ENCODE measurements at places on chromosomes 11 and 22.
A peak's percentile ranks its signal among the peaks of the same experiment; 100 is the strongest.

DNA sequence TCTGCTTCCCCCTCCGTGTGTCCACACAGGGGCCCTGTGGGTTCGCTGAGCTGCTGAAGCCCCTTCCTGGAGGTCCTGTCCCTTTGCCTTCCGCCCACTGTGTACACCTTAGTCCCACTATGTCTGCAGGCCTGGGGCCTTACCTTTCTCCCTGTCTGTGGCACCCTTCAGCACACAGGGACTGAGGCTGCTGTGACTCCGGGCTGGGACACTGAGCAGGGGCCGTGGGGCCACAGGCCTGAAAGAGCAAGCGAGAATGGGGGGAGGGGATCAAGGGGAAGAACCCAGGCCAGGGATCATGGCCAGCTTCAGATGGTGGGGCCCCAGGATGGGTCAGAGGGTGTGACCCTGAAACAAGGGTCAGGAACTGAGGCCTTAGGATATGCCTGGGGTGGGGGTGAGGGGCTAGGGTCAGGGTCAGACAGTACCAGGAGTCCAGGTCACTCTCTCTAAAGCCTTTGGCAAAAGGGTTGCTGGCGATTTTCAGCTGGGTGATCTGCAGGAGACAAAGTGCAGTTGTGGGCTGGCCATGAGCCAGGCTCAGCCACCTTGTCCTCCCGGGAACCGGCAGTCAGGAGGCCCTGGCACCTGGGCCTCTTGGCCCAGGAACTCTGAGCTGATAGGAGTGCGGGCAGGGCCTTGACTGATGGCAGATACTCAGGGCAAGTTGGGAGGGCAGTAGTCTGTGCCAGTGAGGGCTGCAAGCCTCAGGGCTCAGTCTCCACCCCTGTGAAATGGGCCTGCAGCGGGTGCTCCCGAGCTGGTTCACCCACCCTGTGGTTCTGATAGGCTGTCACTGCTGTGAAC, 2.6 kb upstream of the NUDT8 start:
- DNase-seq, result no peak

- DNase-seq, result no peak
These were observed 188.1 kb upstream of the PDGFD start for GRCh38 chr11:104352036-104352435.

DNA sequence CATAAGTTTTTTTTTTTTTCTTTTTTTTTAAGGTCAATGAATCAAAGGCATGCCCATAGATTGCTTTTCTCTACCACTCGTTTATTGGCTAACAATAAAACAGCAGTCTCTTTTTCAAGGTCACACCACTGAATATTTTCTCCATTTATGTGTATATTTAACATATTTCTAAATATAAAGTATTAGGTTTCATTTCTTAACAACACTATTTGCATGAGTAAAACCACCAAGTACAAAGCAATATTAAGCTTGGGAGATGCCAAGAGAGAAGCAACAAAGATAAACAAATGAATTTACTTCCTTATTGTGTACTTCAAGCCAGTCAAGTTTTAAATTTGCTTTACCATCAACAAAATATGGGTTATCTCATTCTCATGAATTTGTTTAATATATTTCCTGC, 708.9 kb upstream of the CCDC179 start:
- no peak for DNase-seq

- no peak for DNase-seq
These were observed 6.2 kb downstream of the MYO18B start for GRCh38 chr22:25748140-25748539.

GRCh38 chr11:63502252-63502820, 3.5 kb upstream of the LGALS12 start:
- DNase-seq, result no peak

DNA sequence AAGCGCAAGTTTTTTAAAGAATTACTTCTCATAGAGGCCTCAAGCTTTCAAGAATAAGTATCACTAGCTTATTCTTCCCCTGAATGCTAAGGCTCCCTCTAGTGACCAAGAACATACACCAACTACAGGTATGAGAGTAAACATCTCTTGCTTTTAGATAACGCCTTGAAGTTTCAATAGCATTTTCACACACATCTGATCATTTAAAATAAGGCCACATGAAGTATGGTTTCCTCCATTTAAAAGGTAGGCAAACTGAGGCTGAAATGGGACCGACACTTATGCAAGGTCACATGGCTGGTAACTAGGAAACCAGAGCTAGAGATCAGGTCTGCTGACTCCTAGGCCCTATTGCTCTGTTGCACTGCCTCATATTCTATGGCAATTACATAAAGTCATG, 66.5 kb downstream of the CCDC34 start:
- DNase-seq, result no peak

GRCh38 chr11:1853376-1854131, 670 bp downstream of the LSP1 start:
- no peak for DNase-seq

DNA sequence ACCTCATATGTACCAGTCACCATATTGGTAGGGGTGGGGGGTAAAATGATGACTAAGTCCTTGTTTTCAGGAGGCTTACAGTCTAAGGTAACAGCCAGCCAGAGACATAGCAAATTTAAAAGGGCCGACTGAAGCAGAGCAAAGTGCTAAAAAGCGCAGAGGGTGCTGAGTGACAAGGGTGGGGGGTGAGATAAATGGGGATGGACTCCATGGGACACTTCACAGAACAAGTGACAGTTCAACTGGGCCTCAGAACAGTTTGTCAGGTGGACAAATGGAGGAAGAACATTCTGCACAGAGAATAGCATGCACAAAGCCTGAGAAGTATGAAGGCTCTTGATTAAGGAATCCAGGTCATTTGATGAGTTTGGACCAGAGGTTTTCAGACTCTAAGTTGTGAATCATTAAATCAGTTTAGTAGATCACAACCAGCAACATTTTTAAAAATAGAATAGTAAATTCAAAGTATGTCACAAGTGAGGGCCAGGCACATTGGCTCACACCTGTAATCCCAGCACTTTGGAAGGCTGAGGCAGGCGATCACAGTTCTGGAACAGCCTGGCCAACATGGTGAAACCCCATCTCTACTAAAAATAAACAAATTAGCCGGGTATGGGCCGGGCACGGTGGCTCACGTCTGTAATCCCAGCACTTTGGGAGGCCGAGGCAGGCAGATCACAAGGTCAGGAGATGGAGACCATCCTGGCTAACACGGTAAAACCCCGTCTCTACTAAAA, 14.0 kb downstream of the BBS1 start:
- DNase-seq, result no peak

DNA sequence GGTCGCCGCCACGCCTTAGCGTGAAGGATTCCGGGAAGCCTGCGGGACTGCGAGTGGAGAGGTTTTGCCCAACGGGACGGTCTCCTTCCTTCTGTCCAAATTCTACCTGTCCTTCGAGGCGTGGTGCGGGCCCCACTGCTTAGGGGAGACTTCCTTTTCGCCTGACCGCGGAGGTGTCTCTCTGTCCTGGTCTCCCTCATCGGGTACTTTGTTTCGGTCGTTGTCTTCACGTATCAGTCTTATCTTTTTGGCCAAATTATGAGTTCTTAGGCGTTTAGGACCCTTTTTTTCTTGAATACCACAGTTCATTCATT, 388 bp downstream of the HINFP start:
- DNase-seq, result no peak

DNA sequence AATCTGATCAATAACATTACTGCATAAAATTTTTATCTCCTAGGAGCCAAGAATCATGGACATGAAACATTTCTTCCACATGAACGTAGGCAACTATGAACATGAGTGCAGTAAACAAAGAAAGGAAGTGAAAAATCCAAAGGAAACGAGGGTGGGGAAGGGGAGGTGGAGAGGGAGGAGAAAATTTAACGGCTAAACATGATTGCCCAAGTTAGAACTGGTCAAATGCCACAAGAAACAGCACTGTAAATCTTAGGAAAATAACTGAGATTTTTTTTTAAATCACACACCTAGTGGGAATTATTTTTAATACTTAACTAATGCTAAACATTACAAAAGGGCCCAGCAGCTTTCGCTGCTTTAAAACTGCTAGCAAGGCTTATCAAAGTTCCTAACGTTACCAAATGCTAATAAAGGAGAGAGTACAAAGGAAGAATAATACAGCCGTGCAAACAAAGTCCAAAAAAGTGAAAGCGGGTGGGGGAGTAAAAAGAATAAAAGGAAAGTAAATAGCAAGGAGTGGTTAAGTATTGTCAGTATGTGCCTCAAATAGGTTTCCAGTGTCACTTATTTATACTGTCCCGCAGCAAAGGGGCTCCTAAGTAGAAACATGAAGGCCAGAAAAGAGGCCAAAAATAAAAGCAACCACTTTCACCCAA, 13.7 kb downstream of the NARS2 start:
- DNase-seq, result no peak

DNA sequence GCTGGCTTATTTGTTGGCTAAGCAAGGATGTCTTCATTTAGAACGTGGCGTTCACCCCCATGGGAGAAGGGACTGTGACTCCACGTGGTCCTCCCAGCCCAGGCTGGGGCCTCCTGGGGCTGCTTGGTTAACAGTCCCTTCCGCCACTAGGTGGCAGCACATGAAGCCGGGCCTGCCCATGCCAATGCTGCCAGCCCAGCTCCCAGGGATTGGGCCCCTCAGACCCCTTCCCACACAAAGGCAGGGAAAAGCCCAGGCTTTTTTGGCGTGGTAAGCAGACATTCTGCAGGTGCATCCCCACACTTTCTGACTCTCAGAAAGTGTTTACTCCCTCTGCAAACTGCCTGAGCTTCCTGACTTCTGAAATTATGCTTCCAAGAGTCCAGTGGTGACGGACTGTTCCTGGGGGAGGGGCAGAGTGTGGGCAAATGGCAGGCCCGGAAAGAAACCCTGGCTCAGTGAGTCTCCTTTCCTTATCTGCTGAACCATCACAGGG, 3.1 kb downstream of the CBX6 start:
- peak; percentile 87 for DNase-seq

DNA sequence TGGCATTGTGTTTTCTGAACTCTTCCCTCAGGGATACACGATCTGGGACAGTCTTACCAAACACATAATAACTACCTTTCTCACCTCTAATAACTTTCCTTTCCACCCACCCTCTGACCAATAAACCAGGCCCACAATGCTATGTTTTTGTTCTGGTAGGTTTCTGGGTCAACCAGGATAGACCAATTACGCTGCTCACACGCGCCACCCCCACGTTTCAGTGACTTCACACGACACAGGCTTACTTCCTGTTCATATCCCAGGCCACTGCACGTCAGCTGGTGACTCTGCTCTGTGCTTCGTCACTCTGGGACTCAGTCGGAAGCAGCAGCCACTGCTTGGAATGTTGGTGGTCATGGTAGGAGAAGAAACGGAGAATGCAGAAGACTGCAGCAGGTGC, 2.5 kb downstream of the KRTAP5-4 start:
- no peak for DNase-seq

- DNase-seq, result no peak
These were observed 2.9 kb upstream of the LRRC10B start for GRCh38 chr11:61505640-61506155.

- DNase-seq, result no peak
These were observed 17.5 kb downstream of the CSNK1E start for GRCh38 chr22:38299770-38300102.

- DNase-seq, result peak; percentile 94
These were observed at the start of gene YPEL1 for GRCh38 chr22:21735200-21736083. Gene YPEL1, minus strand, starts transcription at chr22:21735794. Its CDS starts 25,050 bp downstream, at chr22:21710744.

DNA sequence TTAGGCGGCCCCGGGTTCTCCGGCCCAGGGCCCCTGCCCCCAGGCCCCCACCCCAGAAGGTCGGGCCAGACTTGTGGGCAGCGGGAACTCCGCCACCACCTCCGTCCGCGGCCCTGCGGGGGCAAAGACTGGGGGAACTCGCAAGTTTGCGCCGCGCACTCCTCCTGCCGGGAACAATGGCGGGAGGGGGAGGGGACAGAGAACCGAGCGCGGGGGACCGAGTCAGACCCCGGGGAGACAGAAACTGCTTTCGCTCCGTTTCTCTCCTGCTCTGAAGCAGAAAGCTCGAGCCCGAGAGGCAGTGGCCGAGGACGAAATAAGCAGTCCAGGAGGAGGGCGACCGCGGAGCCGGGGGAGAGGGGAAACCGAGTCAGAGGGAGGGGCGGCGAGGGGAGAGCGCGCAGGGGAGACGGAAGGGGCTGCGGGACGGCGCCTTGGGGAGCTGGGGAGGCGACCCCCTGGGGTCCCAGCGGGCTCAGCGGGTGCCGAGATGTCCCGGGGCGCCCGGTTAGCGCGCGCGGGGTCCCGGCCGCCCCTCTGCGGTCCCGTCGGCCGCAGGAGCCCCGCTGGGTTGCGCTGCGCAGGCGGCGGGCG, 555 bp downstream of the TP53I11 start:
- peak; percentile 45 for DNase-seq

- no peak for DNase-seq
These were observed 802 bp downstream of the TENM4 start for GRCh38 chr11:79439886-79440570.

DNA sequence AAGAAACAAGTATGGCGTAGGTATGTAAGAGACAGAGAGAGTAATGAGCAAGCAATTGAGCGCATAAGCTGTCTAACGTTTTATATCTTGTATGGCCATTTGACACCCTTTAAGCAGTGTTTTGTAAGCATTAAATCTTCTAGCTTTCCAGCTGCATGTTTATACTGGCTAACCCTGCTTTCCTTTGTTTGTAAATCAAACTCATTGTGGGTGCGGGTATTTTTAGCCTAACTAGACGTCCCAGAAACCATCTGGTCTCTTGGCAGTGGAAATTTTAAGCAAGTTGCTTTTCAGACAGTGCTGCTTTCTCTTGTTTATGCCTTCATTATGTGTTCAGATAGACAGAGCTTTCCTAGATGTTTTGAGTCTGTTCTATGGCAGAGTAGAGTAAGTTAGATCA, 73.5 kb downstream of the RNF169 start:
- no peak for DNase-seq

DNA sequence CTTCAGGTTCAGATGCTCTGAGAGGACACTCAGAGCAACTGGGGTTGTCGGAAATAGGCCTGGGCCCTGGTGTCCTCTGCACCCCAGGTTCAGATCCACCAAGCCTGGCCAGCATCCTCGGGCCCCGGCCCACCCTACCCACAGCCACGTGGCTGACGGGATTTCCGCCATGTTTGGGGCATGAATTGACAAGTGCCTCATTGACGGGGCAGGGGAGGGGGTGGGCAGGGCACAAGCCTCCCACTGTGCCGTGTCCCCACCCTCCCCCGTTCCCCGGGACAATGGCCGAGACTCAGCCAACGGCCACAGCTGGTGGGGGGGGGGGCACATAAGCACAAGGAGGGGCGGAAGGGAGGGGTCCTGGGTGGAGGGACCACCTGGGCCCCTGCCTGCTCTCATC, 8.5 kb downstream of the MYRF start:
- no peak for DNase-seq

DNA sequence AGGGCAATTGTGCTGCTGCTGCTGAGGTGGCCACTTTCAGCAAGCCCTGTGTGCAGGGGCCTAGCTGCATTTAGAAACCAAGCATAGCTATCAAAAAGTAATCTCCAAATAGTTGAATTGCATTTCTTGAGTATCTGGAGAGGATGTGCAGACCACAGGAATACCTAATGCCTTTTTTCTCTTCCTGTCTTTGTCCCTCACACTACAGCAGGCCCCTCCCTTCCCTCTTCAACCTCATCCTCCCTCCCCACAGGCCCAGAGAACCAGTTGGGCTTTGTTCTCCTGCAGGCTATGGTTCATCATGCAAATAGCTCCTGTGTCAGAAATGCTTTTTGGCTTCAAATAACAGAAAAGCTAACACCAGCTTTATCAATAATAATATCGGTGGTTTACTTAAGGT, 47.7 kb downstream of the DKK3 start:
- no peak for DNase-seq
